NCI-H748 treated with DMSO at 0.1 percent for 48 hours (cell line): ENCODE measurements at places on chromosomes 7 and 10.

DNA sequence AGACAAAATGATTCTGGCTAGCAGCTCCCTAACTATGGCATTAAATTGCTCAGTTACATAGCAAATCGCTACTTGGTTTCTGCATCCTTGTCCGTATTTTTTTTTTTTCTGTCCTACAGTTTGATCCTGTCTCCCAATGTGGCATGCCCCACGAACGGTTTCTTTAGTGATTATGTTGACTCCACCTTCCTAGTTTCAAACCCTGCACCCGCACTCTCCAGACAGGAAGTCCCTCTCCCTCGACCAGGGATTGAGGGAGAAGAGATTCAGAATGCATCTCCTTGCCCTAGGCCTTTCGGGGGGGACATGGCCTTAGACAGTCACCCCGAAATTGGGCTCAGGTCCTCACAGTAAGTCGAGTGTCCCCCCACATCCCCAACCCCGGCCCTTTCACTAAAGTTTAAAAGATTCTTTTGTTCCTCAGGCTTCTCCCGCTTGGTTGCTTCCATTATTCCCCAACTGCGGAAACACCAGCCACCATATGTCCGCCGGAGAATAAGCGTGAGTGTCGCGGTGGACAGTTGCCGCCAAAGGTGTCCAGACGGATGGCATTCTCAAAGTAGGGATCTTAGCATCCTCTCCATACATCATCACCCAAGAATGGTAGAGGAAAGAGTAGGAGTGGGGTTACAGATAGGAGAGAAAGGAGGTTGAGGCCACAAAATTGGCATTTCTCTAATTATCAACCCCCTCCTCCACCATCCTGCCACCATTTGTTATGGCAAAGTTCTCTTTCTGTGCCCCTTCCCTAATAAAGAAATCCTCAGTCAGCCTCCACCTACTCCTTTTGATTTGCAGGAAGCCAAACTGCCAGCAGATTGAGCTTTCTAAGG is 7.3 kb downstream of the EVX1 start:
- no peak for DNase-seq

- no peak for DNase-seq
Observed at GRCh38 chr10:46074196-46074946, 28.3 kb upstream of the MSMB start.

DNA sequence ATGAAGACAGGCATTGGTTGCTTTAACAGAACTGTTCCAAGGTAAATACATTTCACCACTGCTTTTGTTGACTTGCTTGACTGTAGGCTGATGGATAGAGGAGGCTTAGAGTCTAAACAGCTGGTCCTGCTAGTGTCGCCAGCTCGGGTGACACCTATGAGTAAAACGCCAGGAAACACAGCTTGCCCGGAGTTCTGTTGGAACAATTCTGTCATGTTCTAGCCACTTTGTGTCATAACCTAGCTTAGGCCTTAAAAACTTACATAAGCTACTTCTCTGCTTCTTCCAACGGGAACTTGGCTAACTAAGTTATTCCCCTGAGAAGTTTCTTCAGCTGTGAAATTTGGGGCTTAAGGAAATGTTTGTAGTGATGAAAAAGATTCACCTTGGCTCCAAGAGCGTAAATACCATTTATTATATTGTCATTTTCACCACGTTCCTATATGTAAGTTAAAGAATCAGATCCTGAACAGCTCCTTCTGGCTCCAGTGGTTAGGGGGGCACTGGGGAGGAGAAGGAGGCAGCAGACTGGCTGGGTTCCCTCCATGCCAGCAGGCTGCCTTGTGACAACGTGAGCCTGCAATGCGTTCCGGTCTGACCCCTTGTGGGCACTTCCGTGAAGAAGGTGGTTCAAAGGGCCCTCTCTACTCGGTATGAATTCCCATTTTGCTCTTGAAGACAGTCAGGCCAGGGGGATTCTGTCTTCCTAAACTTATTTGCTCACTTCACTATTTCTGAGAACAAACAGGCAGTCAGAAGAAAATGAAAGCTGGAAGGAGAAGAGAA is 253.2 kb downstream of the BMPER start:
- DNase-seq, result no peak

GRCh38 chr7:104908636-104909035 is 105.4 kb upstream of the KMT2E start:
- DNase-seq, result no peak

DNA sequence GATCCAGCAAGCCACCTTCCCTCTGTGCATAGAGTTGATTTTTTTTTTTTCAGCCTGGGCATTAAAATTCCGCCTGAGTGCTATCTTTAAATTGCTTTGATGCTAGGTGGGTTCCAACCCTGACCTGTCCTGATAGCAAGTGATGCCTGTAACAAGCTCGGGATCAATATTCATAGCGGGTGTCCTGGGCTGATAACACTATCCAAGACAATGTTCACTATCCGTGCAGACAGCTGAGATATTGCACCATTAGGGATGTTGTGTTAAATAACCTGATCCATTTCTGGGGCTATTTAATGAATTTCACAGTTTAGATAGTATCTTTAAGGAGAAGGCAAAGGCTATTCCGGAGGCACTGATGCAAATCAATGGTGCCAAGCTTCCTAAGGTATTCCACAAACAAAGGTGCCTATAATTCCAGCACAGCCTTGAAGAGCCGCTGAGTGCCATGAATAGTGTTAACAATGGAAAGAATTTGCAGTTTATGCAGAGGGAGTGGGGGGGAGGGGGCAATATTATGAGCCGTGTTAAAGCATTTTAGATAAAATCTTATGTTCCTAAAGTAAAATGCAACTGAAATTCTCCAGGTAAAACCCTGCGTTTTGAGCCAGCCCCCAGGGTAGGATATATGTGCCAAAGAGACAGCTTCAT is 4.2 kb upstream of the NKX1-2 start:
- no peak for DNase-seq

DNA sequence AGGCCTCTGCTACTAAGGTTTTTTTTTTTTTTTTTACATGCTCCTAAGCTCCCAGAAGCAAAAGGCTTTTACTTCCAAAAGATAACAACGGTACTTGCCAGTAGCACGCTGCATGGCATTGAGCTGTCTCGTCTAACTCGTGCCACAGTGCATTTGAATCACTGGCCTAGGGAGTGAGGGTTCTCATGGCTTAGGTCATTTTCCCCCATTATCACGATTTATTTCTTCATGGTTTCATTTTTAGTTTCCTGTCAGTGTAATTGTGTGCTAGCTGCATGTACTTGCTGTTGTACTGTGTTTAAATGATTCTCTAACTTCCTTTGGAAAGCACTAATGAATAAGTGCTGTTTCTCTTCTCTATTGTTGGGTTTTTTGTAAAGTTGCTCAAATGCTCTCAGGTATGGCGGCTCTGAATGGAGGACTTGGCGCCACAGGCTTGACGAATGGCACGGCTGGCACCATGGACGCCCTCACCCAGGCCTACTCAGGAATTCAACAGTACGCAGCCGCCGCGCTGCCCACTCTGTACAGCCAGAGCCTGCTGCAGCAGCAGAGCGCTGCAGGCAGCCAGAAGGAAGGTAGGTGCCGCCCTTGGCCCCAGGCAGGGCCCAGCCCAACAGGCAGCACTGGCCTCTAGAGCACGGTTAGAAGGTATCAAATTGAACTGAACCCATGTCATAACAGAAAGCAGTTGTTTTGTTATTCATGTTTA is 290.5 kb downstream of the USP6NL start:
- DNase-seq, result no peak

- no peak for DNase-seq
Observed at GRCh38 chr7:37218956-37219355, 229.7 kb downstream of the ELMO1 start.

- no peak for DNase-seq
Observed at GRCh38 chr7:116560021-116560970, 35.5 kb downstream of the CAV1 start.

GRCh38 chr10:80156216-80156615 is 23.7 kb downstream of the PLAC9 start:
- DNase-seq, result no peak

- DNase-seq, result no peak
Observed at GRCh38 chr7:40808378-40808942, 673.7 kb downstream of the SUGCT start.

GRCh38 chr10:30231071-30231652 is 117.9 kb downstream of the MTPAP start:
- DNase-seq, result no peak

GRCh38 chr7:141359262-141359661 is 191.9 kb upstream of the AGK start:
- DNase-seq, result peak; percentile 87

GRCh38 chr10:52216852-52217251 is 97.2 kb upstream of the DKK1 start:
- no peak for DNase-seq

DNA sequence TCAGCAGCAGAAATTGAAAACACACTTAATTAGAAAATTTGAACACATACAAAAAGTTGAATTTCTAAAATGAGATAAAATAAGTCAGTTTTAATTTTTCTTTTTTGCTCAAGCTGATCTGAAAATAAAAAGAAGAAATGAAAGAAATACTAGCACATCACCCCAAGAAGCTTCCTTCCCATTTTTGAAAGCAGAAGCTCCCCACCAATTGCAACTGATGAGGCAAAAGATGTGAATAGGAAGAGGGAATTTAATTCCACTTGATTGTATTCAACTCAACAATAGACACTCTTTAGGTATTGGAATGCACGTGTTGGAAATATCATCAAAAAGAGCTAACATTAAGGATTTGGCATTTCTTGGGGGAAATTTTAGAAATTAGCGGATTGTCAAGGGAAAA is 175.8 kb downstream of the TRIL start:
- DNase-seq, result no peak

GRCh38 chr7:15650787-15651186 is 35.7 kb downstream of the MEOX2 start:
- no peak for DNase-seq

DNA sequence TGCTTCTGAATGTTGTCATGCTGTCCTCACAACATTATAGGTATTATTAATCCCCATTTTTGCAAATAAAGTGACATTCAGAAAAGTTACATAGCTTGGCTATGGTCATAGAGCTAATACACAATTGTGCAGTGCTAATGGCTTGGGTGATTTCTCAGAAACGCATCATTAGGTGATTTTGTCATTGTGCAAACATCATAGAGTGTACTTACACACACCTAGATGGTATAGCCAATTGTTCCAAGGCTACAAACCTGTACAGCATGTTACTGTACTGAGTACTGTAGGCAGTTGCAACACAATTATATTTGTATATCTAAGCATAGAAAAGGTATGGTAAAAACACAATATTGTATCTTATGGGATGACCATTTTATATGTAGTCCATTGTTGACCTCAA is 91.0 kb downstream of the BTAF1 start:
- DNase-seq, result no peak

DNA sequence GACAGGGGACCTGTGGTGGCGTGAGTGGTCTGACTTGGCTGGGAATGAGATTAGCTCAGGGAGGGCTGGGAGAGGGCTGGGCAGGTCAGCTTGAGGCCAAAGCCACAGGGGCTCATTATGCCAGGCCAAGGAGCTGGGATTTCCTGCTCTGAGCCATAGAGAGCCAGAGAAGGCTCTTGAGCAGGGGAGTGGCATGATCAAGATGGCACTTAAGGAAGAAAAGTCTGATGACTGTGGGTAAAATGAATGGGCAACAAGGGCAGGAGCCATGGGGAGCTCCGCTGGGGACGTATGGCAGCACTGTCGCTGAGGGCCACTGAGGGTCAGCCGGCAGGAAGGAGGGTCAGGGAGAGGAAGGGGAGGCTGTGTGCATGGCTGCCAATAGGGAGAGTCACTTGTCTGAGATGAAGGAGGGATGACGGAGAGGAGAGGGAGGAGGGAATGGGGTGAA is 5.8 kb downstream of the ANTXRL start:
- DNase-seq, result no peak

DNA sequence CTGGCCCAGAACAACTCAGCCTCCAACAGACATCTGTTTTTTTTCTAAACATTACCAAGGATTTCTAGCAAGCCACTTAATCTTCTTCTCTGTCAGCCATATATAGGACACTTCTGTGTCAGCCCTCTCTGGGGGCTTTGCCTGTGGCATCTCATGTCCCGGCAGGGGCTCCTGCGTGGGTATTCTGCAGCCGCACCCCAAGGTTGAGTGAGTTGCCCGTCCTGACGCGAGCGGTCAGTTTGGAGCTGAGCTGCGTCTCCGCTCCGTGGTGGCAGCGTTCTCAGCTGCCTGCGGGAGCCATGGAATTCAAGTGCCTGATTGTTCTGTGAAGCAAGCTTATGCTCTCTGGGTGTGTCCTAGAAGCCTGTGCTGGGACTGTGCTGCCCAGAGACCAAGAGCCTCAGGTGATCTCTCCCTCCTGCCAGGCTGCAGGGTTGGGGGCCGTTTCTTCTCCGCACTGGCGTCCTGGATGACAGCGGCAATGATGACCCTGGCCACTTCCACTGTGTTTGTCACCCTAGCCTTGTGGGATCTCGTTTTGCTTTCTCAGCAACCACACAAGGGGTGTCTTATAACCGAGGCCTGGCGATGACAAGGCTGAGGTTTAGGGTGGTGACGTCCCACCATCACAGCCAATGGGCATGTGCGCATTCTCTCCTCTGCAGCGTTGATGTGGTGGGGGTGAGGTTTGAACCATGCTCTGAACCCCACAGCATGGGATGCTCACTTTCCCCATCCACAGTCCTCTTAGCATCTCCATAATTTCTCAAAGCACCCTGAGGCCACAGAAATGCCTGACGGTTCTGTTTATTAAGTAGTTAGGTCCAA is 612.6 kb upstream of the FOXK1 start:
- DNase-seq, result no peak

- no peak for DNase-seq
Observed at GRCh38 chr10:88070080-88070880, 206.9 kb downstream of the PTEN start.

GRCh38 chr10:86673827-86674581 is 5.7 kb downstream of the LDB3 start:
- DNase-seq, result no peak

- DNase-seq, result no peak
Observed at GRCh38 chr7:128398016-128398840, 11.6 kb downstream of the IMPDH1 start.

DNA sequence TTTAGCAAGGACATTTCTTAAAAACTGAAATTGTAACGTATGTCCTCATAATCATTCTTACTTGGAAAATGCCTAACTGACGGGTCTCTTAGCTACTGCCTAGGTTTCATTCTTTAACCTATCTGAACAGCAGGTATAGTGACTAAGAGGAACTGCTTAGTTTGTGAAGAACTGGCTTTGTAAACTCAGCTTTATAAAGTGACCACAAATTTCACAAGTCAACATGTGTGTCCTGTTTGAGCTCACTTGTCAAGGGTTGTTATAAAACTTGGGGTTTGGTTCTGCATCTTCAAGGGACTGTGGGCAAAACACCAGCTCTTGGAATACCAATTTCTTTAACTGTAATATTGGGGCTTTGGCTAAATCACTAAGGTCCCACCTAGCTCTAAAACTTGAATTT is 32.2 kb downstream of the MRPS33 start:
- no peak for DNase-seq

GRCh38 chr10:24008164-24009091 is 200.5 kb upstream of the KIAA1217 start:
- DNase-seq, result no peak
